Activated T-helper 17 cell treated with anti-CD3 and anti-CD28 coated beads, Interleukin-2, amount 50 U/mL, for 72 hours (primary cell): ENCODE measurements at places on chromosomes 16 and 17.
A peak's percentile ranks its signal among the peaks of the same experiment; 100 is the strongest.

DNA sequence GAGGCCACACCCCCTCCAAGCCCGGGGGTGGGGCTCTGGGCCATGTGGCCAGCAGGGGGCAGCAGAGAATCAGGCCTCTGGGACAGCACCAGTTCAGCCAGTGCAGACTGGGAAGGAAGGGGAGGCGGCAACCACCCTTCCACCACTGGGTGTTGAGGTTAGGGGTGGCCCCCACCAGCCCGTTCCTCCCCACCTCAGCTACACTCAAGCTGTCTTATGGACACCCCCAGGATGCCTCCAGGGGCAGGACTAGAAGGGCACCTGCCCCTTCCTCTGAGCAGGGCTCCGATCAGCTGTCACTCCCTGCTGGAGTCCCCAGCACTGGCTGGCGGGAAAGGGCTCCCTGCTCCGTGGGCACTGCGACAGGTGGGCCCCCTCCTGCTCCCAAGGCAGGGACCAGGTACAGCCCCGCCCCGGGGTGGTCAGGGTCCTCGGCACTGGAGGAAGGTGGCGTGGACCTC is 21.8 kb downstream of the KATNB1 start:
- ATAC-seq, result peak; percentile 97

DNA sequence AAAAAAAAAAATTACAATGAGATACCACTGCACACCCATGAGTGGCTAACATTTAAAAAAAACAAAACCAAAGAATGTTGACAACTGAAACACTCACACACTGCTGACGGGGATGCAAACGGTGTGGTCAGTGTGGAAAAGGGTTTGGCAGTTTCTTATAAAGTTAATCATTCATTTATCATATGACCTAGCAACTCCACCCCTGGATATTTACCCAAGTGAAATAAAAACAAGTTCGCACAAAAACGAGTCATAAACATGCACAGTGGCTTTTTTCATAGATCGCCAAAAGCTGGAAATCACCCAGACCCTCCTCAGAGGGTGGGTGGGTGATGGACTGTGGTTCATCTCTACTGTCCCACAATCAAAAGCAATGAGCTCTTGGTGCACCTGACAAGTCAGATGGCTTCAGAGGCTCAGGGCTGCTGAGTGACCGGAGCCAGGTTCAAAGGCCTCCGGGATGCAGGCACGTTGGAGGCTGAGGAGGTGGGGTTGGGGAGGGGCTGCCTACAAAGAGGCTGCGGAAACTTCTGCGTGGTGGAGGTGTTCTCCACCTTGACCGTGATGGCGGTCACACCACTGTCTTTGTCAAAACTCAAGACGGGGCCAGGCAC is 14.2 kb downstream of the RAB40B start:
- ATAC-seq, result no peak

DNA sequence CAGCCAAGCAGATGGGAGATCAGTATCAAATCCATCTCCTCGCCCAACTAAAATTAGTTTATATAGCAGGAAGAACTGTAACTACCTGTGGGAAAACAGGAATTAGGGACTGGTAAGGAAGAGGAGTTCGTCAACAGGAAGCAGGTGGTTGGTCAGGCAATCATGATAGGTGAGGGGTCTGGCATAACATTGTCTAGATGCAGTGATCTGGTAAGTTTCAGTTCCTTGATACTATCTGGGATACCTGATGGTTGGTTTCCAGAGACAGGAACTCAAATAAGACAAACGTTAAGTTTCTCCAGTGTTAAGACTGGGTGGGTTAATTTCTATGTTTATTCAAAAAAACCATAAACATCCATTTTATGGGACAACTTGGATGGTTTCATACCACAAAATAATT is 53.8 kb downstream of the CEP112 start:
- ATAC-seq, result no peak

GRCh38 chr16:29811896-29812665 is at the start of gene PRRT2:
Gene PRRT2 (plus strand): TSS chr16:29812193. CDS start chr16:29813055, 862 bp downstream.
- ATAC-seq, result no peak

- no peak for ATAC-seq
Measured at GRCh38 chr17:70961341-70961740, 792.0 kb downstream of the KCNJ2 start.

GRCh38 chr17:69696650-69697049 is 282.2 kb downstream of the MAP2K6 start:
- ATAC-seq, result no peak
